Amniotic stem cell (primary cell): ENCODE measurements at places on chromosomes 3 and 15.

GRCh38 chr15:80474224-80475215 is 70.3 kb downstream of the ARNT2 start:
- DNase-seq: no peak

DNA sequence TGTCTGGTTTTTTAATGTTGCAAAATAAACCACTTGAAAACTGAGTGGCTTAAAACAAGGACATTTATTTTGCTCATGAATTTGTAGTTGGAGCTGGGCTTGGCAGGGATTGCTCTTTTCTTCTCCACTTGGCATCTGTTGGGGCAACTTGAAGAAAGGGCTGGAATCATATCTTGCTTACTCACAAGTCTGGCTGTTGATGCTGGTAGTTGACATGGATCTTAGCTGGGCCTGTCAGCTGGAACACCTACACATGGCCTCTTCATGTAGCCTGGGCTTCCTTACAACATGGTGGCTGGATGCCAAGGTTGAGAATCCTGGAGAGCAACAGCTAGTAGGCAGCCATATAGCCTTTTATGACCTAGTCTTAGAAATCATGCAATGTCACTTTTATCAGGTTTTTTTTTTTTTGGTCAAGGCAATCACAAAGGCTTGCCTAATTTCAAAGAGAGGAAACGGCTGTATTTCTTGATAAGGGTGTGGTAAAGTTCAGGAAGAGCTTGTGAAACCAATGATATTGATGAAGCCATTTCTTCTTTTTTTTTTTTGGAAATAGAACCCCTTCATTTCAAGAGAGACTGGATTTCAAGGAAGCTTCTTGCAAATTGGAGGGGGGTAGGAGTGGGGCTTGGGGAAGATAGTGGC is 262.1 kb downstream of the IL20RB start:
- DNase-seq: no peak

GRCh38 chr3:134374791-134375581 is 739 bp upstream of the AMOTL2 start:
- DNase-seq: no peak

- no peak for DNase-seq
Observed at GRCh38 chr3:10508619-10509260, 3.4 kb upstream of the ATP2B2 start.

DNA sequence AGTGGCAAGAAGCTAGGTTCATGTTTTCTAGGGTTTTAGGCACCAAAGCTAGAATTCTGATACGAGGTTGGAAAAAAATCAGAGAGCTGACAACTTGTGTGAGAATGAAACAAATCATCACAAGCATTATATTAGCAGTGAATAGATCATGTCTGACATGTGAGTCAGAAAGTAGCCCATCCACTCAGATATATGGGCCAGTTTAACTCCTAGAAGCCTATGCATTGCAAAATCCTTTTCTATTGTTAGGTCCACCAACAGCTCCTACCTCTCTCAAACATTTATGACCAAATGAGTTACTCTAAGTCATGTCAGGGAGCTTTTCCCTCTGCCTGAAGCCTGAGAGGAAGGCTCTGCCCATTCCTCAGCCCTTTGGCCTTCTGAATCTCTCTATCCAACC is 44.0 kb downstream of the KBTBD12 start:
- no peak for DNase-seq

- no peak for DNase-seq
Observed at GRCh38 chr15:36160351-36160750, 419.1 kb upstream of the CDIN1 start.

- DNase-seq: no peak
Observed at GRCh38 chr3:64368257-64369020, 143.2 kb upstream of the PRICKLE2 start.

GRCh38 chr3:4551051-4551711 is 58.0 kb downstream of the ITPR1 start:
- DNase-seq: no peak

DNA sequence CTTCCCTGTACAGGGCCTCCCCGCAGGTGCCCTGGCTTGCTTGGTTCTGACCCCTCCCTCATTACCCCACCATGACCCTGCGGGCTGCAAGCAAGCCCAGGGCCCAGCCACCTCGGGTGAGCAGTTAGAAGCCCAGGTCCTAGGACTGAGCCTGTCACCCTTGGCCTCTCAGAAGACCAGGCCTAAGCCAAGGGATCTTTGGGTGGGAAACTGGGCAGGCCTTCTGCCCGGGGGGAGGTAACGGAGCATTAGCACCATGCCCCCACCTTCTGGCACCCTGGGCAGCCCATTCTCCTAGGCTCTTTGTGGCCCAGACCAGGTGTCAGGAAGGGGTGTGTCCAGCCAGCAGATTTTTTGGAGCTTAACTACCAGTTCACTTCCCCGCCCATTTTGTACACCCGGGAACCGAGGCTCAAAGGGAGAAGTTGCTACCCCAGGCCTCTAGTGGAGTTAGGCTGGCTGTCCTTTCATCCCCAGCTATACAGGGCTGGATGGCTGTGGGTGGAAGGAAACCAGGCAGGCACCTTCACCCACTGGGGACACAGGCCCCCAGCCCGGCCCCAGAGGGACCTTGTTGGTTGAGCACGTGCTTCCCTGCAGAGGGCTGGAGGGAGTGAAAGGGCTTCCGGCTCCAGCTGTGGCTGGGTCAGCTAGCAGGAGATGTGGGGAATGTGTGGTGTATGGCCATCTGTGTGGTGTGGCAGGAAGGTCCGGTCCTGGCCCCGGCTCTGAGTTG is 1.4 kb downstream of the CSK start:
- no peak for DNase-seq

DNA sequence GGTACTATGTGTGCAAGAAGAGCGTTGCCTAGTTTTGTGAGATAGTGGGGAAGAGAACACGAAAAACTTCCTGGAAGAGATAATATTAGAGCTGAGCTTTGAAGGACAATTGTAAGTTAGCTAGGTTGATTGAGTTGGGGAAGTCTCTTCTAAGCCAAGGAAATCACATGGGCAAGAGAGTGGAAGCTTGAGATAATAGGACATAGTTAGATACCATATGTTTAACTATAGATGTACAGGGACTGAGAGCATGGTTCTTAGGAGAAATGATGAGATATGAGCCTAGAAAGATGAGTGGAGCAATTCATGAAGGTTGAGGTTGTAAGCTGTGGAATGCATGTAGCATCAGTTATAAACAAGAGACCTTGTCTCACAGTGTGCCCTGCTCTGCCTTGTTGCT is 30.1 kb upstream of the AQP9 start:
- DNase-seq: no peak

- DNase-seq: no peak
Observed at GRCh38 chr15:77516076-77516475, 95.4 kb downstream of the HMG20A start.

GRCh38 chr15:74545086-74545485 is 4.1 kb downstream of the ARID3B start:
- DNase-seq: no peak

GRCh38 chr3:59268170-59268569 is 218.3 kb upstream of the CFAP20DC start:
- no peak for DNase-seq

DNA sequence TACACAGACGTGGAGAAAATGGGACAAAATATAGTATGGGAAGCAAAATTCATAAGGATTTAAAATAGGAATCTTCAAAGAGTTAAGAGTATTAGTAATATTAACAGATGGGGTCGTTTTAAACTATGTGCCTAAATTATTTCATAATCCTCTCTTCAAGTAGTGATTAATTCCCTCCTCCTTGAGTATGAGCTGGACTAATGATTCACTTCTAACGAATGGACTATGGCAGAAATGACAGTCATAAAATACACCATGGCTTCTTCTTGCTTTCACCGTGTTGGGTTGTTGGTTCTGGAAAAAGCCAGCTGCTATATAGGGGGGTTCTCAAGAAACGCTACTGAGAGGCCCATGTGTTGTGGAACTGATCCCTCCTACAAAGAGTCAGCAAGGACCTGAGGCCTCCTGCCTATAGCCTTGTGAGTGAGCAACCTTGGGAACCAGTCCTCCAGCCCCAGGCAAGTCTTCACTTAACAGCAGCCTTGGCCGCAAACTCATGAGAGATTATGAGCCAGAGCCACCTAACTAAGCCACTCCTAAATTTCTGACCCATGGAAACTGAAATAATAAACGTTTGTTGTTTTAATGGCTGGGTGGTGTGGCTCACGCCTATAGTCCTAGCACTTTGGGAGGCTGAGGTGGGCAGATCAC is 64.8 kb upstream of the ABHD2 start:
- no peak for DNase-seq

DNA sequence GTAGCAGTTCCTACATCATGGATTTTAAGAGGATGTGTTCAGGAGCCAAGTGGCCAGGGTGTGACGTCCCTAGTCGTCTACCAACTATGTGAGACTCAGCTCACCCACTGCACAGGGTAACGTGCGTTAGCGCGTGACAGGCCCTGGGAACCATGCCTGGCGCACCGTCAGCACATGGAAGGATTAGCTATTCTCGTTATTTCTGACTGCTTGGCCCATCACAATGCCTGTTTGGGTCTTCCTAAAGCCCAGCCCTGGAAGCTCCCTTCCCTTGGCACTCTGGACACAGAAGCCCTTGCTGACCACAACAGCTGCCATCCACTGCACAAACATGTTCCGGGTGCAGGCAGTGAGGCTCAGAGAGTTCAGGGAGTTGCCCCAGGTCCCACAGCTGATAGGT is 91.0 kb upstream of the RPL32 start:
- no peak for DNase-seq

DNA sequence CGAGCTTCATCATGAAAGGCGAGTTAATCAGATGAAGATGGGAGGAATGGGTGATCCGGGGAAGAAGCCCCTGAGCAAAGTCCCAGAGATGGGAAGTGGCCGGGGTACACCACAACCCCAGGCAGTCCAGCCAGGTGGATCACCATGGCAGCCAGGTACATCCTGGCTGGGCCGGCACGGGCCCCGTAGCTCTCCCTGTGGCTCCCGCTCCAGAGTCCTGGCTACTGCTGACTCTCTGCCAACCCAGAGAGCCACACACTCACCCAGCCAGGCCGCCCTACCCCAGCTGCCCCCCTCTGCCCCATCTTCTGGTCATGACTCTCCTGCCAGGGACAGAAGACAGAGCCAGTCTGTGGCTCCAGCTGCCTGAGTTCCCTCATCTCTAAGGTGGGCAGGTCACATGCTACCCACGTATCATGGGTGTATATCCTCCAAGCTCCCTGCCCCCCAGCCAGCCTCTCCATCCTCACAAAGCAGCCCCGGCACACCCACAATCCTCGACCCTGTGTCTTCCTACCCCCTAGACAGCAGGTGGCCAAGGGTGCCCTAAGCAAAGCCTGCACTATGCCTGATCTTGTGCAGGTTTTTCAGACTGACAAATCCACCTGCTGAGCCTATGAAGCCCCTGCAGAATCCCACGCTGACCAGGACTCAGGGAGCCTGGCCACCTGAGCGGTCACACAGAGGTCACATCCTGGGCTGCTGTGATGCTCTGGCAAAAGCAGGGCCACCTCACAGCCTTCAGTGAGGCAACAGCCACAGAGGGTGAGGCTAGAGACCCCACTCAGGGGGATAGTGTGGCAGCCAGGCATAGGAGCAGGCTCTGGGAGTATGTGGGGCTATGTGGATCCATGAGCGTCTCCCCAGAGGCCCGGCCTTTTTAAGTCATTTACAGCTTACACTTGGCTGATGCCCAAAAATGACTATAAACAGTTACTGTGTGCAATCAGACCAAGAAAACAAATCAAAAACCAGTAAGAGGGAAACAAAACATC is 13.2 kb downstream of the XXYLT1 start:
- no peak for DNase-seq

GRCh38 chr3:169509780-169510692 is 153.5 kb downstream of the MECOM start:
- no peak for DNase-seq

- DNase-seq: no peak
Observed at GRCh38 chr3:192848371-192849233, 69.1 kb downstream of the MB21D2 start.

- DNase-seq: no peak
Observed at GRCh38 chr3:48950051-48950450, 31.4 kb downstream of the ARIH2 start.

DNA sequence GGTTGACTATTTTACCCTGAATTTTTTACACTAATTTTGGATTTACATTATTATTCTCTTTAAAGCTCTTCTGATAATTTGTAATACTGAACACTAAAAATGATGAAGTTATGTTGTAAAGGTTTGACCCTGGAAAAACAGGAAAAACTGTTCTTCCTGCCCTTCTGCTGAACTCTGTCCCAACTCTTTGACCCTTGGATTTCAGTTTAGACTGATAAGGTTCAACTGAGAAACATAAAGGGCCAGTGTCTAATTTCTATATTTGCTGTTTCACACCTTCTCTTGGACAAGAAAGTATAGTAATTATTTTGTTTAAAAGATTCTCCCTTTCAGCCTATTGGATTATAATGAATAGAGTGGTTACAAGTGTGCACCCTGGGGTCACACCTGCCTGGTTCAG is 12.8 kb upstream of the TMOD3 start:
- no peak for DNase-seq

DNA sequence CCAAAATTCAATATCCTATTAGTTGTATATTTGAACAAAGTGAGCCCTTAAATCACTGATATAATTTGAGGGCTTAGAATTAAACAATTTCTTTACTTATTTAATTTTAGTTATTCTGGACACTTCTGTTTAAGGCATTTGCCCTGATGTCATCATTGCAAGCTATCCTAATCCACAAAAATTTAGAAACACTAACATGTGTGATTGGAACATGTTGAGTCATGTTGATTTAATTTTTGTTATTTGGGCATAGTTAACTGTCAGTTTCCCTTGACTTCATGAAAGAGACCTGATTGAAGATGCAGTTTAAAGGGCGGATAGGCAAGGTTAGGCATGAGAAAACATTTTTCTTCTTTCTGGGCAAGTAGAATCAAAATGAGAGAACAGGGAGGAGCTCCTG is 682.6 kb downstream of the ROBO1 start:
- no peak for DNase-seq

DNA sequence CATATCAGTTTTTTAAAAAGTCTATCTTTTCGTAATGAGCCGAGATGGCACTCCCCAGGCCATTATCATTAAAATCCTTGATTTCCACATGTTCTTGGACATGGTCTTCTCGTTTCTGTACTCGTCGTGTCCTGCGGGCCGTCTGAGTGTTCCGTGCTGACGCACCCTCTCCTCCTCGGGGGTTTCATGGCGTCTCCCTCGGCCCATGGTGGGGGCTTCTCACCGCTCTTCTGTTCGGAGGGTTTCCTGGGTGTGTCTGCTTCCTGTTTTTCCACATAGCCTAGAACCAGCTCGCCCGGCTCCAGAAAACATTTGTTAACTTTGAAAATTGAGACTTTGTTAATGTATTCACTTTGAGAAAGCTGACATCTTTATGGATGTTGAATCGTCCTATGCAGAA is 92.7 kb downstream of the VGLL4 start:
- DNase-seq: no peak
